ENCODE measurements at places on chromosomes 7 and 10.

DNA sequence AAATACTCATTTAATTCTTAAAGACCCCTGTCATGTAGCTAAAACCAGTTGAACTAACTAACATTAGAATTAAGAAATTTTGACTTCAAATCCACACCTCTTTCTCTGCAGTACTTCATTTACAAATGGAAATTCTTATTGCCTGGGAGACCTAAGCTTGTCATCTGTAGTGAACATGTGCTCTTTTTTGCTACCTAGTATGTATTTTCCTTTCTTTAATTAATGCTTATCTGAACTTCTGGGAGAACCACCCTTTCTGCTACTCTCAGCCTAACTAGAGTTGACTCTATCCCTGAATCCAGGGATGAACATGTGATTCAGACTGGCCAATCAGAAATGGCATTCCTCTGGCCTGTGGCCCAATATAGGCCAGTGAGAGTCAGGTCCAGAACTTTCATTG, 75.9 kb upstream of the A1CF start:
- no peak for DNase-seq

DNA sequence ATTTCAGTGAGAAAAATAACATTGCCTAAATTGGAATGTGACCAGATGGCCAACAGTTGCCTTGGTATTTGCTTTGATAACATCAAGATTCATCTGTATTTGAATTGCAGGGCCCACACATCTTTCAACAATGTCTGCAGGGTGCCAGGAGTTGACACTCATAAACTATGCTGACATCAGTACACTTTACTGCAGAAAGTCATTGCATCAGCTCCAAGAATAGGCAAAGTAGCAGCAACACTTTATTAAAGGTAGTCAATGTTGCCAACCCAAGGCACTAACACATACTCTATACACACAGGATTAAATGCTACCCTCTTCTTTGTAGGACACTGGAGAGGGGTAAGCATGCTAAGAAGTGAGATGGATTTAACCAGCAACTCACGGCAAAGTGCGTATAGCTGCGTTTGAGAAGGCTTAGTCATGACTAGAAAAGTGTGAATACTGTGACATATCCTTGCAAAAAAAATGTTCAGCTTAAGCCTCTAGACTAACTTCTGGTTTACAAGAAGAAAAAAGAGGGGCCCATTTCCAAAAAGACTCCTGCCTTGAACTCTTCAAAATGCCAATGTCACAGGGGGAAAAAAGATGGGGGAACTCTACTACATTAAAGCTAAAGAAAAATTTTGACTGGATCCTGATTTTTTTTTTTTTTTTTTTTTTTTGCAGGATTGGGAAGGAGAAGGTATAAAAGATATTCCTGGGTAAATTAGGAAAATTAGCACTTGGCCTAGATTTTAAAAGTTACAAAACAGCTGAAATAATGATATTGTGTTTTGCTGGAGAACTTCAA, 2.2 kb downstream of the BBIP1 start:
- no peak for DNase-seq

DNA sequence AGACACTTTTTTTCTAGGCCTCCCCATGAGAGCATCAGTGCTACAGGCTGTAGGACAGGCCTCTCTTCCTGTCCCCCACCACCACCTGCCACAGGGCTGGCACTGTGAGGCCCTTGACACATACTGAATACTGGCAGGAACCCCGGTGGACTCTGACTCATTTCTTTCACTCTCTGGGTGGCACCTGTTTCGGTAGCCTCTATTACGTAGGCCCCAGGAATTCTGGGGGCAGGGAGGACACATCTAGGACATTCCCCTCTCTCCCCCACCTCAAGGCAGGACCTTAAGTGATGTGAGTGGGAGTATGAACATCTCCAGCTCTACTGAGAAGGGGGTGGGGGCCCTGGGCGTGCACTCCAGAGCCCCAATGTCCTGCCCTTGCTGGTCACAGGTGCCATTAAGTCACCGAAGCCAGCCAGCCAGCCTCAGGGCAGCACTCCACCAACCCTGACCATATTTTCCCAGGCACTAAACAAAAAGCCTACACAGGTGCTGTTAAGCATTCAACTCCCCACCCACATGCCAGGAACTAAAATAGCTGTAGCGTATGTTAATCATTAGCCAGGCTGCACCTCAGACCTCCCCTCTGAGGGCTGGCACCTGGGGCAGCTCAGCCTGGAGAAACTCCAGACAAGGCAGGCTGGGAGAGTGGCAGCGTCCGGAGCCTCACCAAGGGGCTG, 8.9 kb downstream of the ANXA11 start:
- DNase-seq = peak; percentile 22

- DNase-seq = no peak
Measured at GRCh38 chr10:12382956-12383531, 33.7 kb downstream of the CAMK1D start.

DNA sequence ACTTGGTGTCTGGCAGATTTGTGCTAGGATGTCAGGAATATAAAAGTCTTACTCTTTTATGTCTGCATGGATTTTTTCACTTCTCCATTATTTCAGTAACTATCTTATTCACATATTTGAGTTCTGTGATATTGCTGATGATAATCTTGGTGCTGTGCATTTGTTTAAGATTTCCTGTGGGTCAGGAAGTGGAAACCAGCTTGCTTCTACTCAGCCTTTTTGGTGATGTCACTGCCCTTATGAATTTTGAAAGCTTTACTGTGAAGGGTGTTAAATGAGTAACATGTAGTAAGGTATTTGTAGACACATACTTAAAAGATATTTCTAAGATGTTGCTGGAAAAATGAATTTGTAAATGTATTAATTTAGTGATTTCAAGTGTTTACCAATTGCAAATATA, 69.5 kb upstream of the VOPP1 start:
- no peak for DNase-seq

DNA sequence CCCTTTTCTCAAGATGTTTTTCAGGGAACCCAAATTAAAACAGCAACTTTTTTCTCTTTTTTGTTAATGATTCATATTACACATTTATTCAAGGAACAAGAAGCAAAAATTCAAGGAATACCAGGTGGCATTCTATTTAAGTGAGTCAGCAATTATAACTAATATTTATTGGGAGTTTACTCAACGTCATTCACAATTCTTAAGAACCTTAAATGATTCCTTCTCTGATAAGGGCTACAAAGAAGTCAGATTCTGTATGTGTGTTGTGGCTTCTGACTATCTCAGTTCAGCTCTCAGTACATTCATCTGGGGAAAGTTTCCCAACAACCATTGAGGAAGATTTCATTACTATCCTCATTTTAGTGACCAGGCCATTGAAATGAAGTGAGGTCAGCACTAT, 470.7 kb upstream of the AKR1E2 start:
- DNase-seq = no peak

GRCh38 chr7:89837515-89837914, 316.8 kb upstream of the STEAP1 start:
- DNase-seq = peak; percentile 23

DNA sequence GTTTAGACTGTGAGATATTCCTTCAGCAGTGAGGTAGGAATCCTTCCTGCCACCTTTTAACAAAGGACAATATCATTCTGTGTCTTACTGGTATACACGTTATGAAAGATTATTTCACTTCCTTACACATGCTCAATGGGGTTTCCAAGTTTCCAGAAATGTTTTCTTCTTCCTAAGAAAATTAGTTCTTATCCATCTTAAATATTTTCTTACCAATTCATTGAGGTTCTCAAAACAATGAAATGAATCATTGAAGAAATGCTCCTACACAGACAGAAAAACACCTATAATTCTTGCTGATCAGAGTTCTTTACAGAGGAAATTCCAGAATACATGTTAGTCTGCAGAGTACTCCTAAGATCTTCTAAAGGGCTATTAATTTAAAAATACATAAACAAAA, 51.4 kb upstream of the SEC61G start:
- no peak for DNase-seq

DNA sequence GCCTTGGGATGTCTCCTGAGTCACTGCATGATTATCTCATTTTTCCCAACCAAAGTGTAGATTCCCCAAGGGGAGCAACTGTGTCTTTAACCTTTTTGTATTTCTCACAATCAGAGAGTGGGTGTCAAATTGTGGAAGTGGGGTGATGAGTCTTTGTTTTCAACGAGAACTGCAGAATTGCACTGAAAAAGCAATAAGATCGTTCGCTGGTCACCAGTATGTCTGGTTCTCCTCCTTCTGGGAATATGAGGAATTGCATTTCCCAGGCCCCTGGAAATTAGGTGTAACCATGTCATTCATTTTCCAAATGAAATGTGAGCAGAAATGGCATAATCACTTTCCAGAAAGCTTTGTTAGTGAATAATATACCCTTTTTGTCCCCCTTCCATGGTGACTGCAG, 326.9 kb downstream of the GPAM start:
- DNase-seq = no peak

GRCh38 chr7:87528730-87529129, 53.2 kb upstream of the ABCB4 start:
- no peak for DNase-seq

DNA sequence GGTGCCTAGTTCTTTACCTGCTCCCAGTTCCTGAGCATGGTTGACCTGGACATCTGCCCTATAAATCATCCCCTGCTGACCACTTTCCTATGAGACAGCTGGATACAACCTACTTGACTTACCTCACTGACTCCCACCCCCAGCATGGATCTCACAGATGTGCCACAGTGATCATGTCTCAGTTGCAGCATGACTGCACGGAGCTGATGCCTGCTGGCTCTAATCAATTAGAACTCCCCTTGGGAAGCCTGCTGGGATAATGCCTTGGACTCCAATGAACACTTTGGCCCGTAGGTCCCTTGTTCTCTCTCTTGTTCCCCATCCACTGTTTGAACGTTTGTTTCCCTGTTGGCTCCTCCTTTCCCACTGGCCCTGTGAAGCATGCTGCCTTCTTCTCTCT, 271.2 kb upstream of the IGFBP3 start:
- no peak for DNase-seq

DNA sequence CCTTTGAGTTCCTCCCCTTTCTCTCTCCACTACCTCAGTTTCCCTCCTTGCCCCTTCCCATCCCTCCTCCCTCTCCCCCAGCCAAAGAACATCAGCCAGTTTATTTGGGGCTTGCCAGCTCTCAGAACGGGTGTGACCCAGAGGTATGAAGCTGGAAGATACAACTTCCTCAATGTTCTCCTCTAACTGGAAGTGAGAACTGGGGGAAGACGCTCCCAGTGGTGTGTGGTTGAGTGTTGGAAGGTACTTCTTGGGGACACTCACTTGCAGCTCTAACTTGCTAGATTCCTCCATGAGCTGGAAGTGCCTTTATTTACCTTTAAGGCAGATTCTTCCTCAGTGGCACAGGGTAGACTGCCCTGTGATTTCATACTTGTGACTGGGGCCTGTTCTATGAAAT, 110.5 kb upstream of the HABP2 start:
- DNase-seq = no peak

All from SHP77 (cell line).